ENCODE measurements at places on chromosomes 13 and 19.

DNA sequence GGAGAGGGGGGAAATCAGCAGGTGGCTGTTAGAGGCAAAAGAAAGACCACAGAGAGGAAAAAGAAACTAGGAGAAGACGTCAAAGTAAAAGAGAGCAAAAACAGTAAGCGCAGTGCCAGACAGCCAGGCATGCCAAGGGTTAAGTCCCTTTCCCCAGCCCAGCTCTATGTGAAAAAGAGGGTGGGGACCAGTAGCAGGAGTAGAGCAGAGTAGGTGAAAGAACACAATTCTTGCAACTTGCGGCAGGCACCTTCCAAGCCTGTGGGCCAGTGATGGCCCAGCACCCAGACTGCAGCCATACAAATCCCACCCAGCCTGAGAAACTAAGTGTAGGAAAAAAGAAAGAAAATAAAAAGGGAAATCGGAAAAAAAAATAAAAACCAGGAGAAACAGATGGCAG is 64.2 kb upstream of the ZNF85 start:
- no peak for DNase-seq

- no peak for DNase-seq
Observed at GRCh38 chr13:110366733-110367132, 59.6 kb downstream of the COL4A2 start.

DNA sequence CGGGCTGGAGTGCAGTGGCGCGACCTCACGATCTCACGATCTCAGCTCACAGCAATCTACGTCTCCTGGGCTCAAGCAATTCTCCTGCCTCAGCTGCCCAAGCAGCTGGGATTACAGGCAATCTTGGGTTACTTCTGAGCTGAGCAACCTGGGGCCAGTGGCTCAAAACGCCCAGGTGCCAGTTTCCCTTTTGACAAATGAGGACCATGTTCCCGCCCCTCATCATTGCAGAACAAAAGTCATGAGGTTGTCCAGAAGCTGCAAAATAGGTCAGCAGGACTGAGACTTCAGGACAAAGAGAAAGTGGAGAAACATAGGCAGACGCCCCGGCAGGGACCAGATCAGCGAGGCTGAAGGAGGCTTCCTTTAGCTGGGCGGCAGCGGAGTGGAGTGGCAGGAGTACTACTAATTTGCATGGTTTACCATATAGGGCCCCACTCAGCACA is 3.3 kb upstream of the ADGRE5 start:
- DNase-seq, result no peak

DNA sequence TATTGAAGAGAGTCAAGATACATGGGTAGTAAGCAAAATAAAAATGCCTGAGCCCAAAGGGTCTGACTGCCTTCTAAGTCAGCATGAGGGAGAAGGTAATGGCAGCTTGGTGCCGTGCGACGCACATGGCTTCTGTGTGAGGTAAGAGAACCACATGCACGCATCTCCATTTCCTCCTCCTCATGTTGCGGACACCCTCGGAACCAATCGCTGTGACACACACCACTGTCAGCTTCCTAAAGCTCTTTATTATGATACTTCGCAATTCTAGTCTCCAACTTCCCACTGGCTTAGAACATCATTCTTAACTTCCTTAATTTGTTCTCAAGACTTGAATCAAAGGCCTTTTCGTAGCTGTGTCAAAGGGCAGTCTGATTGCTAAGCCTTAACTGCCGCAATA is 170.1 kb downstream of the OXGR1 start:
- peak; percentile 31 for DNase-seq

DNA sequence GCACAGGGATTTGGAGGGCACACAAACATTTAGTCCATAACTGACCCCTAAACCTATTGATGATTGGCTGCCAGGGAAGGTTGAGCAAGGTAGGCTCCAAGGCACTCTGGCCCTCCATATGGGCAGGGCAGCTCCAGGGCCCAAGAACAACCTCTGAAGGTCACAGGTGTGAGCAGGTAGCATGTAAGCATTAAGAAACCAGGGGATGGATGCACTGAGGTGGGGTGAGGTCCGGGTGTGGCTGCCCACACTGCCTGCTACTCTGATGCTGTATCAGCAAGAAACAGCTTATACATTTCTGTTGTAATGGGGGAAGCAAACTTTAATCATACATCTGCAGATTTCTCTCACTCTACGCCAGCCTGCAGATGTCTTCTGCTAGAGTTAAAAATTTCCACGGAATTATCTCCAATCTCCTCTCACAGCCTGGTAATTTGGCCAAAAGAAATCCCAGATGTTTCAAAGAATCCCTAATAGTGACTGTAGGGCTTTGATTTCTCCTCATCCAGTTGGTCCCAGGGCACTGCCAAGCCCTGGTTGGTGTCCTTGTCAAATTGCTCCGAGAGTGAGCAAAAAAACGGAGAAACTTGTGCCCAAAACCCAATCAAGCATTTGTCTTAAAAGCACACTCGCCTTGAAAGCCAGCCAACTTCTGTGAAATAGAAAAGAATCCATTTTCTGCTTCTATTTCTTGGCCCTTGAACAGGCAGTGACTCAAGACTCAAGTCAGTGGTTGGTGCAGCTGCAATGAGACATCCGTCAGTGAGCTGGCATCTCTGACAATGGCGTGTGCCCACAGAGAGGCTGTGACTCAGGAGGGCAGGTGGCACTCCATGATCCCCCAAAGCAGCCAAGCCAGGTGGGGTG is 72.5 kb upstream of the MRI1 start:
- no peak for DNase-seq

DNA sequence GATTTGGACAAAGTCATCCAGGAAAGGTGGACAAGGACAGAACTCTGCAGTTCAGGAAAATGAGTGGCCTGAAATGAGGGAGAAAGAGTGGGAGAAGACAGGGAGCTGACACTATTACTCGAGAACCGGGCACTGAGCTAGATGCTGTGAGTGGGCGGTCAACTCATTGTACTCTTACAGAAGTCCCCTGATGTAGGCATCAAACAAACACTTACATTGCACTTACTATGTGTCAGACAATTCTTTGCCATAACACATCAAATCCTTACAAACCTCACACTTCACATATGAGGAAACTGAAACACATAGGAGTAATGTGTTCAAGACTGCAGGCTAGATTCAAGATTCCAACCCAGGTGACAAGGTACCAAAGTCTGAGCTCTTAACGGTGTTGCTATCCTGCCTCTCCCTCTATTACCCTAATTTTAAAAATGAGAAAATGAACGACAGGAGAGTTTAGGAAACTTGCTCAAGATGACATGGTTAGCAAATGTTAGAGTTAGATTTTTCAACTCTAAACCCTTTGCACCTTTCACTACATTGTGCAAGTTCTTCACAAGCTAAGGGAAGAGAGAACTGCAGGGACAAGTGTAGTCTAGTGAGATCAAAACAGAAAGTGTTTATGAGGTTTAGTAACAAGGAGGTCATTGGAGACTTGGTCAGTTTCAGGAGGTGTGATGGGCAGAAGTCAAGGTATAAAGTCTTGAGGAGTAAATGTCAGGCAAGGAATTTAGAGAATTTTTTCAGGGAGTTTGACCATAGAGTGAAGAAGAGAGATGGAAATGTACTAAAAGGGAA is 4.9 kb upstream of the MEDAG start:
- DNase-seq, result no peak

DNA sequence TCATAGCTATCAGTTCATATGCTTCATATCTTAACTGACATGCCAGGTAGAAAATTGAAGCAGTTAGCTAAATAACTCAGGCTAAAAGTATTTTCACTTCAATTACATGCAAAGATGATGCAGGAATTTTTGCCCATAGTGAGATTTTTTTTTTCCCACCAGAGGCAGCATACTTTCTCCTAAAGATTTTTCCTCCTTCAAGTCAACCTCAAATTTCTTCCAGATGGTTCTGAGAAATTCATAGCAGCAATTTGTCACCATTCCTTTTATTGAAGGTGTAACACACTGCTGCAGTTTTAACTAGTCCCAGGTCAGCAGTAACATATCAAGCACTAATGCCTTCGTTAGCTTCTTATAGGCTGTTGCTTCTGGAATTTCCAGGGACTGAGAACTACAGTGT is 141.9 kb downstream of the SUCLA2 start:
- DNase-seq, result no peak

GRCh38 chr19:42208612-42209011 is 8.9 kb downstream of the DEDD2 start:
- no peak for DNase-seq

- no peak for DNase-seq
Observed at GRCh38 chr19:6006896-6007295, 29.0 kb upstream of the RANBP3 start.

DNA sequence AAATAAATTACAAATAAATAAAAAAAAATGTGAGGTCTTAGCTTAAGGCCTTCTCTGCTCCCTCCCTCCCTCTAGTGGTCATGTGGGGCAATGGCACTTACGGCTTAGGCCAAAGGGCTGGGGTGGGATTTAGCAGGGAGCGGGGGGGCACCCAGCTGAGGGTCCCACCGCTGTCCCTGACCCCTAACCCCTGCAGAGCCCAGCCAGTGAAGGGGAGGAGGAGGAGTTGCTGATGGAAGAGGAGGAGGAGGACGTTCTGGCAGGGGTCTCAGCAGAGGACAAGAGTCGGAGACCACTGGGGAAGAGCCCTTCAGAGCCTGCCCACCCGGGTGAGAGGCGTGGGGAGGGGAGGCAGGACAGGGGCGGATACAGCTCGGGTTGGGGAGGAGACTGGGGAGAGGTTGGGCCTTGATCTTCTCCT is 9.3 kb downstream of the MPND start:
- peak; percentile 46 for DNase-seq

GRCh38 chr13:78659732-78660494 is 958 bp upstream of the OBI1 start:
- DNase-seq, result no peak

DNA sequence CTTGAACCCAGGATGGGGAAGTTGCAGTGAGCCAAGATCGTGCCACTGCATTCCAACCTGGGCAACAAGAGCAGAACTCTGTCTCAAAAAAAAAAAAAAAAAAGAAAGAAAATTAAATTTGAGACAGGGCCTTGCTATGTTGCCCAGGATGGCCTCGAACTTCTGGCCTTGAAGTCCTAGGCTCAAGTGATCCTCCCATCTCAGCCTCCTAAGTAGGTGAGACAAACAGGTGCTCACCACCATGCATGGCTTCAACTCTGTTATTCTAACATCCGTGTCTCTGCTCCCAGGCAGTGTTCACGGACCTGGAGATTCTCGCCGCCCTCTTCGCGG is 40.3 kb downstream of the PDE4A start:
- no peak for DNase-seq

DNA sequence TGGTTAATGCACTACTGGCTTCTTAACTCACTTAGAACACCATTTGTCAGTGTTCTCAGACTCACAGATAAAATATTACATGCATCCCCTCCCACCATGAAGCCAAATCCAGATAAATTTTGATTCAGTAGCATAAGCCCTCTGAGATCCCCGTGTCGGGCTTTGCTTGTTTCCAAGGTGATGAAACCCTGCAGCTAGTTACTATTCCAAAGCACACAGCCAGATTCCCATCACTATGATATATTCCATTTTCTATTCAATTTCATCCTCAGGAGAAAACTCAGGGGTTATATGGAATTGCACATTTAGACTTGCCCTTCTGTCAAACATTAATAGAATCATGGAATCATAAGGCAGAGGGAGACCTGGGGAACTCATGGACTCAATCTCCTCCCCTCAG is 9.4 kb upstream of the FAM124A start:
- DNase-seq, result no peak

DNA sequence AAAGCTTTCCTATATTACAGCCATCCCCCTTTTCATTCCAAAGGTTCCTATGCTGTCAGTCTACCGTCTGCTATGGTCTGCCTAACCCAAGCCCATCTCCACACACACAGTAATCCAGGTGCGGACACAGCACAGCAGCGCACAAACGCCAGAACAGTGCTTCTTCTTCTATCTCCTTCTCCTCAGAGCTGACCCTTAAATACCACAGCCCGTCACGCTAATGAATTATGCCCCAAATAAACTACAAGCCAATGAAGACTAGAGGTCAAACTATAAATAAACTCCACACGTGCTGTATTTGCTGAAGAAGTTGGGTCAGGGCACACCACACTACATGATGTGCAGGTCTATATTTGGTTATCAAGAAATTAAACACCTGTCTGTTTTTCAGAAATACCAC is 71.8 kb downstream of the TBC1D4 start:
- no peak for DNase-seq

- DNase-seq, result no peak
Observed at GRCh38 chr19:51163257-51163656, 21.2 kb downstream of the SIGLEC7 start.

- DNase-seq, result no peak
Observed at GRCh38 chr13:106691861-106692260, 123.9 kb upstream of the ARGLU1 start.
